ENCODE measurements at places on chromosomes 5 and 9.

- DNase-seq, result peak; percentile 10
Observed at GRCh38 chr5:168608821-168609220, 29.7 kb upstream of the PANK3 start.

DNA sequence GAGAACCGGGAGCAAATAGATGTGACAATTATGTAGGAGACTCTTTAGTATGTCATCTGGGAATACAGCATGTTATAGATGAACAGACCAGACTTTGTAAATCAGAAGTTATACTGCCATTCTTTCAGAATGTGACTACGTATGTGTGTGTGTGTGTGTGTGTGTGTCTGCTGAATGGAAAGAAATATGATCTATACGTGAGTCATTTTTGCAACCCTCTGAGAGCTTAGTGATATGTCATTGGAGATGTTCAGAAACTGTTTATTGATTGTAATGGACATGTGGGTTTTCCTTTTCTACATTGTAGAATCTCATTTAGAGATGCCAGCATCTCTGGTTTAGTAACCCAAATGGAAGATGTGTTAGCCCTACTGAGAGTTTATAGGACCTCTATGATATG lies 731.5 kb downstream of the TLE1 start:
- DNase-seq, result no peak

DNA sequence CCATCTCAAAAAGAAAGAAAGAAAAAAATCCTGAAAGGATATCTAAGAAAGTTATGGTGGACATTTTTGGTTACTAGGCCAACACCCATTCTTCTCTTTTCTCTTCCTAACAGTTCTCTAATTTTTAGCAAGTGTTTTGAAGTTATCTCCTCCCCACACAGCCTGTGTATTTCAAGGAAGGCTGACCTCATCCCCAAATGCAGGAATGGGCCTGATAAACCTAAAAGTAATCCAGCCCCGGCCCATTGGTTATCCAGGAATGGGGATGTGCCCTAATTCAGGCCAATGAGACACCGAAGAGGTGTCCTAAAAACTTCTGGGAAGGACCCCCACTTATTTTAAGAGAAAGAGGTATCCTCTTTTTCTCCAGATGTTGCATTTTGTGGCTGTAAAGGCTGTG lies 46.6 kb downstream of the F2R start:
- DNase-seq, result no peak

GRCh38 chr5:139147483-139148087 lies 50.6 kb downstream of the SIL1 start:
- DNase-seq, result peak; percentile 91

GRCh38 chr5:87229780-87230179 lies 37.9 kb upstream of the RASA1 start:
- no peak for DNase-seq

- DNase-seq, result peak; percentile 78
Observed at GRCh38 chr5:118069452-118069851, 918.9 kb downstream of the DTWD2 start.

DNA sequence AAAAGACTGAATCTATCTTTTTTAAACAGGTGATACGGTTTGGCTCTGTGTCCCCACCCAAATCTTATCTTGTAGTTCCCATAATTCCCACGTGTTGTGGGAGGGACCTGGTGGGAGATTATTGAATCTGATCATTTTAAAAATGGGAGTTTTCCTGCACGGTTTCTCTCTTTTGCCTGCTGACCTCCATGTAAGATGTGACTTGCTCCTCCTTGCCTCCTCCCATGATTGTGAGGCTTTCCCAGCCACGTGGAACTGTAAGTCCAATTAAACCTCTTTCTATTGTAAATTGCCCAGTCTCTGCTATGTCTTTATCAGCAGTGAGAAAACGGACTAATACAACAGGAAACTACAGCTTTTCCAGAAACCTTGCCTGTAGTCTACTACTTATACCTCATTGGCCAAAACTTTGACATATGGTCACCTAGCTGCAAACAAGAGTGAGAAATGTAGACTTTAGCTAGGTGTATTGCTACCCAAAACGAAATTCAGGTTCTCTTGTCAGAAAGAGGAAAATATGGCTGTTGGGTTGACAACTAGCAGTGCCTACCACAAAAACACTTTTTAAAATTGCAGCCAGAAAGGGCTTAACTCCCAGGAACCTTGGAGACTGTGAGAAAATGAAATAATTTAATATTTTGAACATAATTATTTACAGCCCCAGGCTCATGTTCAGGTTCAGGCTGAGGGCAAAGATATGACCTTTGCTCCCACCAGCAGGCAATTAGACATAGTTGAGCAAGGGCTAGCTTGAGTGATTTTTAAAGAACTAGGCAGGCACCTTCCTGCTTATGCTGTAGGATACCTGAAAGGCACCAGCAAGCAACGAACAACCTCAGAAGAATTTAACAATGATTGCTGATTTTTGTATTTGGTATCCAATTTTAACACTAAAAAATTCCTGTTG lies 7.4 kb upstream of the AGGF1 start:
- DNase-seq, result no peak

GRCh38 chr9:137878146-137878941 lies 762 bp downstream of the CACNA1B start:
- DNase-seq, result peak; percentile 66

DNA sequence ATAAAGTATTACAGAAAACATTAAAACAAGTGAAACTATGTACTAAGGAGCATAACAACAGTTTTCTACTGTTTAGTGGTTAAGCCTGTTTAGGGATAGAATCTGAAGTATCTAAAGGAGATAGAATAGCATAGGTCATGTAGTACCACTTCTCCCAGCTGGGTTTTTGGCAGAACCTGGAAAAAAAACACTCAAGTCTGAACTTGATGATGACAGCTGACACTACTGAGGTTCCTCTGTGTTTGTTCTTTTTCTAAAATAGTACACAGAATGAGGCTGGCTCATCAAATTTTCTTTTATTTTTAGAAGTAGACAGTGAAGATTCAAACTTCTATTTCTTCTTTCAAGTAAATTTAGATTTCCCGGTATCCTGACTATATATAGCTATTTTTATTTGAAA lies 203.8 kb upstream of the ACO1 start:
- no peak for DNase-seq

GRCh38 chr5:178392931-178393394 lies 160.4 kb upstream of the PHYKPL start:
- no peak for DNase-seq

DNA sequence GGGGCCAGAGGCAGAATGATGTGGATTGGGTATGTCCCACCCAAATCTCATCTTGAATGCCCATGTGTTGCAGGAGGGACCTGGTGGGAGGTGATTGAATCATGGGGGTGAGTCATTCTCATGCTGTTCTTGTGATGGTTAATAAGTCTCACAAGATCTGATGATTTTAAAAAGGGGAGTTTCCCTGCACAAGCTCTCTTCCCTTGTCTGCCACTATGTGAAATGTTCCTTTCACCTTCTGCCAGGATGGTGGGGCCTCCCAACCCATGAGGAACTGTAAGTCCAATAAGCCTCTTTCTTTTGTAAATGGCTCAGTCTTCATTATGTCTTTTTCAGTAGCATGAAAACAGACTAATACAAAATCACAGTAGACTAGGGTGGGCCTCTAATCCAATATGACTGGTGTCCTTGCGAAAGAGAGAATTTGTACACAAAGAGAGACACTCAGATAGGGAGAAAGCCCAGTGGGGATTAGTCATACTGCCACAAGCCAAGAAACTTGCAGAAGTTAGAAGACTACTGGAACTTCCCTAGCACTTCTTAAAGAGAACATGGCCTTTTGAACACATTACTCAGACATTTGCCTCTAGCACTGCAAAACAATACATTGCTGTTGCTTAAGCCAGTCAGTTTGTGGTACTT lies 68.4 kb downstream of the ANXA1 start:
- DNase-seq, result no peak

- DNase-seq, result peak; percentile 69
Observed at GRCh38 chr9:113737517-113738271, 138.4 kb upstream of the ZNF618 start.

- DNase-seq, result peak; percentile 30
Observed at GRCh38 chr5:167831754-167832504, 459.5 kb upstream of the WWC1 start.

GRCh38 chr5:171855798-171856763 lies 70.5 kb downstream of the SMIM23 start:
- no peak for DNase-seq

GRCh38 chr5:139077899-139078298 lies 120.3 kb downstream of the SIL1 start:
- DNase-seq, result no peak

DNA sequence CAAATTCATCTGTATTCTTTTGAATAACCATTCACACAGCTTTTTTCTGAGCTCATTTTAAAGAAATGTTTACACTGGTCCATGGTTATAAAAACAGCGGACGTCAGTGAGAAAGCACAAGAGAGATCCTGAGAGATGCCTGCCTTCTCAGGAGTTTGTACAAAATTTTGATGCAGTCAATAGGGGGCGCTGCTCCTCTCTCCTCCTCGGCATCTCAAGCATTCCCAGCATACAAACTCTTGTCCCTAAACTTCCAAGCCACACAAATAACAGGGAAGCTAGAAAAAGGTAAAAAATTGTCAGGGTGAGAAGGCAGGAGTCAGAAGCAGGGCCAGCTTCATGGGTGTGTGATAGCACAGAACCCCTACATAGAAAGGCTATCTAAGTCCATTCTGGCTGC lies 11.2 kb upstream of the CCDC152 start:
- peak; percentile 2 for DNase-seq

DNA sequence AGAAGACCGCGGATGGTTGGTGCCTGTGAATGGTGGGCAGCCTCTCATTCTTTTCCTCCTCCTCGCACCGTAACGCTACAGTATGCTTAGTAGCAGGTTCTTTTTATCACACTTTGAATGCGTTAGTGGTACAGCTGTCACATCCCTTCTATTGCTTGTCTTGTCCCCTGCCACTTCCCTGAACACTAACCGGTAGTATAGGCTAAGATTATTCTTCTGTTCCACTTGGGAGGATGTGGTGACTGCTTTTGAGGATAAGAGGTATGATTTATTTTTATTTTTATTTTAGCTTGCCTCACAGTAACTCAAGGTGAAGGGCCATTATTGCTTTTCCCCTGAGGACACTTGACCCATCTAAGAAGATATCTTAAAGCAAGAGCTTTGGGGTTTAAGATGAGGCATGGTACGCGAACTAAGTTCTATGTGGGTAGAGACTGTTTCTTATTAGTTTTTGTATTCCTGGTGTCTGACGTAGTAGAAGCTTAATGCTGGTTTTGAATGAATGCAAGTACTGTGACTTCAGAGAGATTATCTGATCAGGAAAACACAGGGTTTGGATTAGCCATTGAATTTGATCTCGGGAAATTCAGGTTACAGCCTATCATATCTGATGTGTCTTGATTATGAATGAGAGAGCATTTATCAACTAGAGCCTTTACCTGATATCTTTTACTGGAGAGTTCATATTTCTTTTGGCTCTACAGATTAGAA lies 951 bp downstream of the UNC13B start:
- peak; percentile 53 for DNase-seq

DNA sequence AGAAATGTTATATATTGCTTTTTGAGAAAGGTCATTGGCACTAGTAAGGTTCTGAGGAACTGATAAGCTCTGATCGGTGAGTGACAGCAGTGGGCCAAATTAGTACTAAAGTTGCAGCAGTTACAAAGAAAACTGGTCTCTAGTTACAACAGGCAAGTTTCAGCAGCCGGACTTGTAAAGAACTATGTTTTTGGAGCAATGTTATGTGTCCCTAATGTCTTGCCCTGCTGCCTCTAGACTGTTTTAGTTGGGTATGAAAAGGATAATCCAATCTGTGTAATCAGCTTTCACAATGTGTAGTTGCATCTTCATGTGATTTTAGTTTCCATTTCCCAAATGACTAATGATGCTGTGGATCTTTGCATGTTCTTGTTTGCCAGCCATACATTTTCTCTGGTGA lies 113.5 kb downstream of the CAMK4 start:
- DNase-seq, result peak; percentile 47

- DNase-seq, result no peak
Observed at GRCh38 chr9:95044731-95045508, 272.6 kb downstream of the FANCC start.

GRCh38 chr5:176406436-176407052 lies 9.8 kb downstream of the CLTB start:
- no peak for DNase-seq

DNA sequence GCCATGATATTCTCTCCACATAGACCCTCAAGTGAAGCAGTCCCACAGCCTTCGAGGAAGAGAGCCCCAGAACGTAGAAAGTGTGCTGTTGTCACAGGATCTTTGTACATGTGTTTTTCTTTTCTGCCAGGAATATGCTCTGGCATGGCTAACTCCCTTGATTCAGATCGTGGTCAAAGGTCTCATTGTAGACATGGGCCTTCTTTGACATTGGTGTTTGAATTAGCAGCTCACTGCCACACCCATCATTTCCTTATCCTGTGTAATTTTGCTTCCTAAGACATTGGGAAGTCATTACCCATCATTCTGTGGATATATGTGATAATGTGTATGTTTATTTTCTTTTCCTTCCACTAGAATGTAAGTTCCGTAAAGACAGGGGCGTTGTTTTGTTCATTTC lies 25.5 kb downstream of the MTRR start:
- DNase-seq, result no peak

- DNase-seq, result no peak
Observed at GRCh38 chr9:20823051-20823450, 139.0 kb downstream of the FOCAD start.

DNA sequence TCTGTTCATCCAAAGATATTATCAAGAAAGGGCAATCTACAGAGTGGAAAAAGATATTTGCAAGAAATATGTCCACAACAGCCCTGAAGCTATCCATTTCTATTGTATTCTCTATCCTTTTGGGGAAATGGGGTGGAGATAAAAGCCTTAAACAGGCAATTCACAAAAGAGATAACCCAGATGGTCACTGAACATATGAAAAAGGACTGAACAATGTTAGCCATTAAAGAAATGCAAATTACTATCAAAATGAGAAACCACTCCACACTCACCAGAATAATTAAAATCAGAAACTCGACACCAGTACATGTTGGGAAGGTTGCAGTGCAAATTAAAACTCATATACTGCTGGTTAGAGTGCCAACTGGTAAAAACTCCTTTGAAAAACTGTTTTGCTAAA lies 955.2 kb upstream of the DMAC1 start:
- DNase-seq, result peak; percentile 77

DNA sequence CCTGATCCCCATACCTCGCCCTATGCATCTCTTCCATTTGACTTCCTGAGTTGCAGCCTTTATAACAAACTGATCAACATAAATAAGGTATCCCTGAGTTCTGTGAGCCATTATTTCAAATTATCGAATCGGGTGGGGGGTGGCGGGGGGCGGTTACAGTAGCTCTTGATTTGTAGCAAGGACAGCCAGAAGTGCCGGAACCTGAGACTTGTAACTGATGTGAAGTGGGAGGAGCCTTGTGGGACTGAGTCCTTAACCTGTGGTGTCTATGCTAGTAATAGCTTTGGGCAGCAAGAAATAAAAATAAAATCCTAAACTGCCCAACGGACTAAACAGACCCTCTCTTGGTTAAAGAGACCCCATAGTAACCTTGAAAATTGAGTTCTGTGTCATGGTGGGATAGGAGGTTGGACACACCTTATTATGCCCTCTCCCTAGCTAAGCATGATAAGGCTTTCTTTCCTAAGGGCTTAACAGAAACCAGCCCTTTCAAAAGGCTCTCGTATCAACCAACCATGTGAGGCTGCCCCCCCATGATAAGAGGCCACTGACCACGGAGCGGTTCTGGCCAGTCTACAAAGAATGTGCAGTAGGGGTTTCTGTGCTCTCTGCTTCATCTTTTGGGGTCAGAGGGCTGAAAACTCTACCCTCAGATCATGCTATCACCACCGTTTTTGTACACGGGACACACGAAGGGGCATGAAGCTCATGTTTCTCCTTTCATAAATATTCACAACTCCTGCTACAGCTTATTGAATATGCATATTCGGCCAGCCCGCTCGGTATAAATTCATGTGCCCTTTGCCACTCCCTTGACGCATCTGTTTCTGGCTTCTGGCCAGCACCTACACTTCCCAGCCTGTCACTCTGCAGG lies 39.5 kb upstream of the IQGAP2 start:
- DNase-seq, result peak; percentile 9
